ENCODE measurements at places on chromosomes 6 and 20.

DNA sequence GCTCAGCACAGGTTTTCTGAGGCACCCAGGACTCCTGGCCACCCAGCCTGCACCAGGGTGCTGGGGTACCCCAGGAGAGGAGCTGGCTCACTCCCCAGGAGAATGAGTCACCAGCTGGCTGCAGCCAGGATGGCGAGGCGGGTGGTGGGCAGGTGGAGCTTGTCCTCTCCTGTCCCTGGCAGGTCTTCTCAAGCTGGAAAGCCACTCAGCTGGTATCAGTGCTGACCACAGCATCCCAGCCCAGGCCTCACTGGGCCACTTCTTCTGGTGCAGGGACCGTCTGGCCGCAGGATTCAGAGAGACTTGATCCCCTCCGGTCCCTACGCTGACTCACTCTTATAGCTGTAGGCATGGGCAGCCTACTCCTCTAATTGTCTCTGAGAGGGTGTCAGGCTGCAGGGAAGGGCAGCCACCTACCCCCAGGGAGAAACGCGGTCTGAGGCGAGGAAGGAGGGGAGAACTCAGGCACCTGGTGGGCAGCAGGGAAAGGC, 22.2 kb downstream of the TFEB start:
- peak; percentile 81 for DNase-seq

GRCh38 chr6:133114973-133115372, 126.2 kb upstream of the EYA4 start:
- no peak for DNase-seq

- peak; percentile 50 for DNase-seq
Measured at GRCh38 chr6:134196568-134197193, 121.2 kb downstream of the SGK1 start.

- no peak for DNase-seq
Measured at GRCh38 chr6:15401120-15401519, 155.3 kb downstream of the JARID2 start.

GRCh38 chr20:53920647-53921245, 149.6 kb downstream of the BCAS1 start:
- no peak for DNase-seq

DNA sequence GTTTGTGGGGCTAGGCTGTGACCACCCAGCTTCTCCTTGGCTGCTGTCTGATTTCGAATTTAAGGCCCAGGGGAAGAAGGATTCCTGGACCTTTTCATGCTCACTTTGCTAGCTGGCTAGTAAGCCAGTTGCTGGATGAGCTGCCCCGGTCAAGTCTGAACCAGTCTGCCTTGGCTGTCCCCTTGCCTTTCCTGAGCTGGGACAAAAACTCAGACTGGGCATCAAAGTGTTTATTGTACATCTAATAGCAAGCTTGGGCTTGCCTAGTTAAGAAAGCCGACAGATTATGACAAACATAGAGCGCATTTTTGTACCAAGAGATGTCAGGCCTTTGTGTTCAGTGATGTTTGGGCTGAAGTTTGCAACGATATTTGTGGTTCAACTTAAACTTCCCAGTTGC, 750 bp upstream of the PAK5 start:
- DNase-seq: no peak

- no peak for DNase-seq
Measured at GRCh38 chr6:106178900-106179299, 92.8 kb downstream of the PRDM1 start.

GRCh38 chr6:41551086-41551700, 5.0 kb downstream of the FOXP4 start:
- DNase-seq: no peak

GRCh38 chr20:13778827-13779226, 5.9 kb downstream of the ESF1 start:
- DNase-seq: no peak

- no peak for DNase-seq
Measured at GRCh38 chr20:48706710-48707365, 121.0 kb downstream of the PREX1 start.

DNA sequence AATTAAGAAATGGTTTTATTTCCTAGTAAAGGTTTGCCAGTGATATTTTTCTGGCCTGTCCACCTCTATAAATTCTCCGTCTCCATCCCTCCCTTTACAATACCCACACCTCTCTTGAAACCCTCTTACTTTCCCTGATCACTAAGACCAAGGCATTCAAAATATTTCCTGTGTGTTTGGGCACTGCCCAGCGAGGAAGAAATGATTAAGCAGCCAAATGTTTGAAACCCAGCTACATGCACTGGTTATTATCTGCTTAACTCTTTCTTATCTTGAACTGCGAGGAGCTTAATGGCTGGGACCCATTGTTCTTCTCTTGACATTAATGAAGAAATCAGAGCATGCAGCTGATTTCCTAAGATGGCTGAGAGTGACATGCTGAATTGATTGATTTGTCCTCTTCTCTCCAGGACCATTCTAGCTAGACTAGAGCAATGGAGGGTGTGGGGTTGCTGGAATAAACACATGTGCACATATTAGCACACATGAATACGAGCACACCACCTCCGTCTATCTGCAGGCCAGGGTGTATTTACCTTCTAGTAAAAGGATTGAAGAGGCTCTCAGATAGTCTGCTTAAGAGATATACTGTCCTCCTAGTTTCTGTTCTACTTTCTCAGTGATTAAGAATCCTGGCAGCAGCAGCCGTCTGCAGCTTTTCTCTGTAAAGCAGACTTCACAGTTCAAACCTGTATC, 46.1 kb upstream of the PRDM1 start:
- DNase-seq: no peak

- DNase-seq: peak; percentile 92
Measured at GRCh38 chr20:62310757-62311121, 7.9 kb downstream of the ADRM1 start.

GRCh38 chr20:9389346-9389745, 125.0 kb upstream of the LAMP5 start:
- no peak for DNase-seq

- no peak for DNase-seq
Measured at GRCh38 chr6:2817903-2818443, 23.7 kb downstream of the SERPINB1 start.

GRCh38 chr20:50959543-50960126, 1.0 kb downstream of the MOCS3 start:
- DNase-seq: no peak

GRCh38 chr6:42984924-42985475, 630 bp downstream of the PPP2R5D start:
- peak; percentile 15 for DNase-seq

- no peak for DNase-seq
Measured at GRCh38 chr20:9590189-9590588, 75.8 kb downstream of the LAMP5 start.

DNA sequence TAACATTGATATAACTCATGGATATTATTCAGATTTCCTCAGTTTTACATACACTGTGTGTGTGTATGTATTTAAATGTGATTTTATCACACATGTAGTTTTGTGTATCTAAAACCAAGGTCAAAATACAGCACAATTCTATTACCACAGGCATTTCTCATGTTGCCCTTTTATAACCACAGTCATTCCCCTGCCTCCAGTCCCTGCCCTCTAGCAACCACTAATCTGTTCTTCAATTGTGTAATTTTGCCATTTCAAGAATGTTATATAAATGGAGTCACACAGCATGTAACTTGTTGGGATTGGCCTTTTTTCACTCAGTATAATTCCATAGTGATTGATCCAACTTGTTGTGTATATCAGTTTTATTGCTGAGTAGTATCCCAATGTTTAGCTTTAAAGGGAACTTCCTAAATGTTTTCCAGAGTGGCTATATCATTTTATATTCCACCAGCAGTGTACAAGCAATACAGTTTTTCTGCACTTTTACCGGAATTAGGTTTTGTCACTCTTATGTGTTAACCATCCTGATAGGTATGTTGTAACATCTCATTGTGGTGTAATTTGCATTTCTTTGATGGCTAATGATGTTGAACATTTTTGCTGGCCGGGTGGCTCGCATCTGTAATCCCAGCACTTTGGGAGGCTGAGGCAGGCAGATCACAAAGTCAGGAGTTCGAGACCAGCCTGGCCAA, 338.2 kb downstream of the SOX4 start:
- DNase-seq: no peak

DNA sequence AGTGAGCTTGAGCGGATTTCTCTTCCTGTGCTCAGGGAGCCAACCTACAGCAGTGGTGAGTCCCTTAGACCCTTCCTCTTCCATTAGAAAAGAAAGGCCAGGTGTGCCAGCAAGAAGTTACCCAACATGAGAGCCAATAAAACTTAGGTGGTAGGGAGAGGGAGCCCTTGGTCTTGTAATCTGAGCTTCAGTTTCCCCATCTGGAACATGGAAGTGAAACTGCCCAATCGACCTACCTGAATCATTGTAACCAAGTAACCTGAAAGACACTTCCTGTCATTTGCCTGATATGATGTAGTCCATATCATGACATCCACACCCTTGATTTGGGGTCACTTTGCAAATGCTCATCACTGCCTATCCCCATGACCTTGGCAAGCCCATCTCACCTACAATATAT, 66.4 kb downstream of the MDGA1 start:
- DNase-seq: no peak

DNA sequence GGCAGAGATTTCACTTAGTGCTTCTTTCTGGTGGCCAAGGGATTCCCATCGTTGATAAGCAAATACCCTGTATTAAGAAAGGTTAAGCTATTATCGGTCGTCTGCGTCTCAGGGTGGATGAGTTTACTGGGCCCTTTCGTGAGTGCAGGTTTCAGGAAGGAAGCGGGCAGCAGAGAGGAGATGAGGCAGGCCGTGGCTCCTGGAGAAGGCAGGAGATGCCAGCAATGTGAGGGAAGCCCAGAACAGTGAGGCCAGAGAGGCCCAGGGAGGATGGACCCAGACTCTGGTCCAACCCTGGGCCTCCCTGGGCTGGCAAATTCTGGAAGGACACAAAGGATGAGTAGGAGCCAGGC, 11.2 kb downstream of the TFEB start:
- no peak for DNase-seq

DNA sequence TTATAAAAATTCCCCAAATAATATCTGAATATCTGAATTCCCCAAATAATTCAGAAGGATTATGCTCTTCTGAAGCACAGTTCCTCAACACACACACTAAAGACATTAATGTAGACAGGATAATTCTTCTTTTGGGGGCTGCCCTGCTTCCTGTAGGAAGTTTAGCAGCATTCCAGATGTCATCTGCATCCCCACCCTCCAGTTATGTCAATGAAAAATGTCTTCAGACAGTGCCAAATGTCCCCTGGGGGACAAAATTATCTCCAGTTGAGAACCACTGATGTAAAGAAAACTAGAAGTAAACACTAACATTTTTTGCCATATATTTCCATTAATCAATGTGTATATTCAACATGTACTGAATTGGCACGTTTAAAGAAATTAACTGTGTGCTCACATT, 25.9 kb upstream of the NAA20 start:
- DNase-seq: no peak

- no peak for DNase-seq
Measured at GRCh38 chr6:161141173-161141572, 132.7 kb downstream of the AGPAT4 start.

- no peak for DNase-seq
Measured at GRCh38 chr6:37954791-37955190, 135.3 kb downstream of the ZFAND3 start.

GRCh38 chr6:106223300-106223930, 102.1 kb downstream of the ATG5 start:
- peak; percentile 44 for DNase-seq

DNA sequence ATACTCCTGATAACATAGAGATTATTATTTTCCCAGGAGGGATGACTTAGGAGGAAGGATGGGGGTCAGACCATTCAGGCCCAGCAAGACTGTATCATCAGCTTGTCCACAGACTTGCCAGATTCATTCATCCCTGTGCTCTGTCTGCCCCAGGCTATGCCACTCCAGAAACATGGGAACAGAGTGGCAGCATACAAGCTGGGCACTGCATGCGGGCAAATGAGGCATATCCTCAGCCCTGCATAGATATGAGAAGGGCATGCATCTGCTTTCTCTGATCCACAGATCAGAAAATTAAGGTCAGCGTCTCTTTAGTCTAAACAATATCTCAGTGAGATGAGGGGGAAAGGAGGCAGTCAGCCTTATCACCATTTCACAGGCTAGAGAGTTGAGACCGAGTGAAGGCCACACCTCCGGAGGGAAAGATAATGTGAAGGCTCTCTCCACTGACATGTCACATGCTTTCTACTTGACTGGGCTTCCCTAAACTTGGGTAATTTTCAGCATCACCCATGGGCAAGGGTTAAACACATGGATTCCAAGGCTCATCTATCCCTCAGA, 140.5 kb downstream of the TFAP2B start:
- DNase-seq: no peak

DNA sequence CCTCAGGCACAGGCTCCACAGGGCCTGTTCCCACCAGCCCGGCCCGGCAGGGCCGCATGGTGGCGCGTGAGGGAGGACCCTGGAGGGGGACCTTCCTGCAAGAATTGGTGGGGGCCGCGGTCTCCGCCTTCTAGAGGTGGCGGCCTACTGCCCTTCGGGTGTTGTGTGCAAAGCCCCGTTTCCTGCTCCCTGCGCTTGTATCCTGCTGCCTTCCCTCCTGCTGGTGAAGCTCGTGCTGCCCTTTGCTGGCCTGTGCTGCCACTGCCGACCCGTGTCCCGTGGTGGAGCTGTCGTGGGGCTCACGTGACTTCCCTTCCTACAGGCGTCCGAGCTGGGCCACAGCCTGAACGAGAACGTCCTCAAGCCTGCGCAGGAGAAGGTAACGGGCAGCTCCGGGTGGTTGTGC, 8.4 kb upstream of the COL20A1 start:
- DNase-seq: no peak

GRCh38 chr20:29301624-29302259, 1955.7 kb upstream of the DEFB115 start:
- DNase-seq: no peak

DNA sequence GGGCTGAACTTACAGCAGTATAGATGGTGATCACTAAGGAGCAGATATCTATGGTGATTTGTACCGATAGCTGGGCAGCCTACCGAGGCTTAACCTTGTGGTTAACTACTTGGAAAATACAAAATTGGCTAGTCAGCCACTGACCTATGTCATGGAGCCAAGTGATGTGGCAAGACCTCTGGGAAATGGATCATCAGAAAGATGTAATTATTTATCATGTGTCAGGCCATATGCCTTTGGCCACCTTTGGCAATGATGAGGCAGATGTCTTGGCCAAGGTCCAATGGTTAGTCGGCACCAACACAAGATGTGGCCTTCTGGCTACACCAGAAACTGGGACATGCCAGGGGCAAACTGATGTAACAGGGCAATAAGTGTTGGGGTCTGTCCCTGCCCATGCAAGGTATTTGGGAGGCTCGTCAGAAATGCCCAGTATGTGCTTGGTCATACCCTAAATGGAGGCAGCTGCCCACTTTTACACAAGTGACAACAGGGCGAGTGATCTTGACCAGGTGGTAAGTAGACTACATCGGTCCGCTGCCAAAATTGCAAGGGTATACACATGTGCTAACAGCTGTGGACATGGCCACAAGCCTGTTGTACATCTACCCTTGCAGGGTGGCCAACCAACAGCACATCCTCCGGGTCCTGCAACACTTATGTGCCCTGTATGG, 30.1 kb downstream of the HDDC2 start:
- no peak for DNase-seq

- DNase-seq: no peak
Measured at GRCh38 chr6:106134906-106135634, 48.9 kb downstream of the PRDM1 start.

GRCh38 chr20:43831481-43832065, 83.1 kb upstream of the TOX2 start:
- no peak for DNase-seq

Data from cerebellum (tissue), 4 donors.